ENCODE measurements at places on chromosomes 16 and 17. TPM values are rescaled to one million over a fixed set of nuclear protein-coding genes. Genes with fewer than 3 reads are reported as not detected.

The TRIM72 gene
- 0.03 TPM for total RNA-seq

DNA sequence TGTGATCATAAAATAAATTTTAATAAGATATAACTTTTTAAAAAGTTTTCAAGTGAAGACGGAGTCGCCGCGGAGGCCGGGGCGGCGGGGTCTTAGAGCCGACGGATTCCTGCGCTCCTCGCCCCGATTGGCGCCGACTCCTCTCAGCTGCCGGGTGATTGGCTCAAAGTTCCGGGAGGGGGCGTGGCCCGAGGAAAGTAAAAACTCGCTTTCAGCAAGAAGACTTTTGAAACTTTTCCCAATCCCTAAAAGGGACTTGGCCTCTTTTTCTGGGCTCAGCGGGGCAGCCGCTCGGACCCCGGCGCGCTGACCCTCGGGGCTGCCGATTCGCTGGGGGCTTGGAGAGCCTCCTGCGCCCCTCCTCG lies at the start of gene FOXC2:
TSS of gene FOXC2 (plus strand) at position 229 of the 365 bp plus-strand sequence. CDS start 507 bp downstream, outside the sequence.
- DNase-seq, result peak; percentile 95

The LITAFD gene
- total RNA-seq, result not detected

DNA sequence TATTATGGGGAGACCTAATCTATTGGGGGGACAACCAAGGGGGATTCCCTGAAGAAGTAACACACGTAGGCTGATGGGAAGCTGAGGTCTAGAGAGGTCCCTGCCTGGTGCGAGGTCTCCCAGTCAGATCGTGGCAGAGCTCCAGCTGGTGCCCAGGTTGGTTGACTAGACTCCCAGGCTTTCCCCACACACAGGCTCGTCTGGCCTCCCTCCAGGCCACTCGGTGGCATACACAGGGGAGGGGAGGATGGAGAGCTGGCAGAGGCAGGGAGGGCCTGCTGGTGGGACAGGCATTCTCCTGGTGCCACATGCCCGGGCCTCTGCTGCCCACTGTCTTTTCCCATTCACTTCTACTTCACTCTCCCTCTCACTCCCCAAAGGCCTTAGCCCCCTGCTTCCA lies 8.5 kb upstream of the SOCS3 start:
- no peak for DNase-seq

GRCh38 chr17:79752175-79752574 lies 21.4 kb downstream of the ENPP7 start:
- no peak for DNase-seq

- DNase-seq, result peak; percentile 76
Measured at GRCh38 chr17:40095944-40096791, 4.2 kb downstream of the NR1D1 start.

The TSNAXIP1 gene
- total RNA-seq, result 0.74 TPM

DNA sequence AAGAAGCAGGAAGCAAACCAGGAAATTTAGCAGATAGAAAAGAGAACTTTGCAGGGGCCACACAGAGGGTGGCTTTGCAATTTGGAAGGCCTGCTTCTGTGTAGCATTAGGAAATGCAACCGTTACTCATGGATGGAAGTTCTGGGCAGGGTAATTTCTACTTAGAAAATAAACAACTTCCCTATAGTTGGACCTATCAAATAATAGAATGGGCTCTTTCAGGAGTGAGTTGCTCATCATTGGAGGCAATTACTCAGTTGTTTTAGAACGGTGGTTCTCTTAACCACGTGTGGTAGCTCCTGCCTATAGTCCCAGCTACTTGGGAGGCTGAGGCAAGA lies 25.8 kb upstream of the HS3ST2 start:
- no peak for DNase-seq

GRCh38 chr16:3088925-3089716 lies 10.0 kb downstream of the ZSCAN10 start:
- DNase-seq, result no peak

- DNase-seq, result no peak
Measured at GRCh38 chr17:80119271-80119791, 17.9 kb downstream of the GAA start.

GRCh38 chr17:72297326-72298115 lies 176.7 kb downstream of the SOX9 start:
- peak; percentile 42 for DNase-seq

DNA sequence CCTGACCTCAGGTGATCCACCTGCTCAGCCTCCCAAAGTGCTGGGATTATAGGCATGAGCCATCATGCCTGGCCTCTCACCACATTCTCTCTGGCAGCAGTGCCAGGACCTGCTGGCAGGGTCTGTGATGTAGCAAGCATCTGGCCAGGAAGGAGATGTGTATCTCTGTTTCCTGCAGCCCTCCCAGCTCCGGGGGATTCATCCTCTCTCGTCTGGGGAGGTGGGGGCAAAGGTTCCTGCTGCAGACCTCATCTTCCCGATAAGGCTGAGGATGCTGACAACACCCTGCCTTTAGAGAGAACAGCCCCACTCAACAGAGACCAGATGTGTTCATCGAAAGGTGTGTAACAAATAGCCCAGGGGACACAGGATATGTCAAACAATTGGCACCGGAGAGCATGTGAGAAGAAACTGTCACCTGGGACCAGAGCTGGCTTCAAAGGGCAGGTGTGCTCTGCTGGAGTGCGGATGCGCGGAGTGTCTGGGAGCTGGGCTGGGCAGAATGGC lies 54.8 kb upstream of the SEC14L1 start:
- DNase-seq, result no peak

DNA sequence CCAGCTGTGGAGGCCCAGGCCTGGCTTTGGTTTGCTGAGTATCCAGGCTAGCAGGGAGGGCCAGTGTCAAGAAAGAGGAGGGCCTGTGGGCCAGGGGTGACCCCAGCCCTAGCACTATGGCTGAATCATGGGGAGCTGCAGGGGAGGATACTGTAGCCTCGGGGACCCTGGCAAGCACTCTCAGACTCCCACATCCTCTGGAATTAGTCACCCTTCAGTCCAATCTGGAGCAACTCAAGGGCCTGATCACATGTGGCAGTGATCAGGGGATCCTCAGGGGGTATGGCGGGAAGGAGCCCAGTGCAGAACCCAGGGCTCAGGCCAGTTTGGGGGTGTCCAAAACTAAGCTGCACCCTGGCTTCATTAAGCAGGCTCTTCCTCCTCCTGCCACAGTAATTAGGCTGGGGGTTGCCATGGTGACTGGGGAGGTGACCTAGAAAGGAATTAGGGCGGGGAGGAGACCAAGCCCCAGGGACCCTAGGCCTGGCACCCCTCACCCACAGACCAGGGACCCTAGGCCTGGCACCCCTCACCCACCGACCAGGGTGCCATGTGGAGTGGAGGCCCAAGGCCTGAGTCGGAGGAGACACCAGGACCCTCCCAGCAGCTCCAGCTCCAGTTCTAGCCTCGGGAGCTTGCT lies 5.8 kb downstream of the NLGN2 start:
- no peak for DNase-seq

DNA sequence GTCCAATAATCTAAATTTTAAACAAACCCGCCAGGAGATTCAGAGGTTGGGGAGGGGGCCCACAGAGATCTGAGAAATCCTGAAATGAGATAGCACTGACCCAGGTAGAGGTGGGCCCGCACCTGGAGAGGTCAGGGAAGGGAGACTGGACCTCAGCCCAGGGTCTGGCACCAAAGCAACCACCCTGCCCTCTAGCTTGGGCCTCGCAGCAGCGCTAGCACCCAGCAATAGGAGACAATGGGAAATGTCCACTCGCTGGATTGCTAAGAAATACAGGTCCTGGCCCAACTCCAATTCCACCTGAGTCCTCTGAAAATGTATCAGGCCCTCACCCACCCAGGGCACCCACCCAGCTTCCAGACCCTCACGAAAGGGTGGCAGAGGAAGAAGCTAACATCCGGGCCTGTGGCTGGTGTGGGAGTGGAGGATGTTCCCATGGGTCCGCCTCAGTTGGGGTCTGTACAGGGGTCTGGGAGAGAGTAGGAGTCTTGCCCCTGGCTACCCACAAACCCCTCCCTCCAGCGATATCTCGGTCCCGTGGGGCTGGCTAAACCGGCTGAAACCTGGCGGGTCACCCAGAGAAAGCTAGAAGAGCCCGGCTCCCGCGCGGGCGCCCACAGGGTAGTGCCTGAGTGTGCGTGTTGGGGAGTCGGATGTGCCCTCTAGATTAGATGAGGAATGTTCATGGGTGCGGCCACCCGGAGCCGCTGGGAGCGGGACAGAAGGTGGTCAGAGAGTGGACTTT lies 1.1 kb downstream of the PLLP start:
- no peak for DNase-seq

The DBNDD1 gene
- 1.7 TPM for total RNA-seq

The PLXDC1 gene
- 4.4 TPM for total RNA-seq

DNA sequence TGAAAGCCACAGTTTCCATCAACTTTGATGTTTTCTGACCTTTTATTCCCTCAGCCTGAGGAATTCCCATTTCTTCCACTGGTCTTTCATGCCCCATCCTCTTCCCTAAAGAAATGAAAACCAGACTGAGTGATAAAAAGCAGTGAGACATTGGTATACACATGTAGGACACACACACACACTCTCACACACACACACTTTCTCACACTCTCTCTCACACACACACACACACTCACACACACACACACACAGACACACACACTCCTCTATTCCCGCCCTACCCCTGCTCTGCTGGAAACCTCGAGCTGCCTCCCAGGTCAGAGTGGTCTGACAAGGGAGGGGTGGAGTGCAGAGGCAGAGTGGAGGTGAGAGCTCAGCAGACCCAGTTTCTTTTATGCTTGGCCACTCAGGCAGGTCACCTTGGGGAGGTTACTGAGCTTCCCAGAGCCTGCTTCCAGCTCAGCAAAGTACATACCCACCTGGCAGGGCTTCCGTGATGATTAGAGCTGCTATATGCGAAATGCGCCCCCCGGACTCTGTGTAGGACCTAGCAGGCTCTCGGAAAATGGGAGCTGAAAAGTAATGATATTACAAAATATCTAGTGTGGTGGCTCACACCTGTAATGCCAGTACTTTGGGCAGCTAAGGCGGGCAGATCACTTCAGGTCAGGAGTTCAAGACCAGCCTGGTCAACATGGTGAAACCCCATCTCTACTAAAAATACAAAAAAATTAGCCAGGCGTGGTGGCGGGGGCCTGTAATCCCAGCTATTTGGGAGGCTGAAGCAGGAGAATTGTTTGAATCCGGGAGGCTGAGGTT lies 30.7 kb downstream of the CCR7 start:
- DNase-seq, result no peak

DNA sequence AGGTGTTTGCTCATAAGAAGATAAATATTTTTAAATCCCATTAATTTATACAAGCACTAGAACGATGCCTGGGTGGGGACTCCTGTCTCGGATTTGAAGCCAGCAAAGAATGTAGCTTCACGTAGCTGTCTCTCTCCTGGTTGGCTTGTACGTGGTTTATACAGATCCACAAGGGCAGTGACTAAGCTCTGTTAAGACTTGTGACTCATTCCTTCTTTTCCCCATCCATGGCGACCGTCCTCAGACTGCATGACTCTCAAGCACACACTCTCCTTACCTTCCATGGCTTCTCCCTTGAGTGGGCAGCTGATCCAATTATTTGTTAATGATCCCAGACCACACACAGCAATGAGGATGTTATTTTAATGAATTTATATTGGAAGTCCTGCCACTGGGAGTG lies 679.7 kb upstream of the SOX9 start:
- no peak for DNase-seq

The KRT17 gene
- total RNA-seq, result not detected

DNA sequence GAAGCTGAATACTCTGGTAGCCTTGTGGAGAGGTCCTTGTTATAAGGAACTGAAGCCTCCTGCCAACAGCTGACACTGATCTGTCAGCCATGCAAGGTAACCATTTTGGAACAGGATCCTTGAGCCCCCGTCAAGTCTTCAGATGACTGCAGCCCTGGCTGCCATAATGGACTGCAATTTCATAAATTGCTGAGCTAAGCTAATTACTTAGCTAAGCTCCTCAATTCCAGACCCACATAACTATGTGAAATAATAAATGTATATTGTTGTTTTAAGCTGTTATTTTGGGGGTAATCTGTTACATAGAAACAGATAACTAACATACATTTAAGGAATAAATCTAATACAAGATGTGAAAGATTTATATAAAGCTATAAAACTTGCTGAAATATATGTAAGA lies 16.6 kb downstream of the ADAT1 start:
- DNase-seq, result no peak

- DNase-seq, result no peak
Measured at GRCh38 chr16:51197953-51198748, 47.1 kb upstream of the SALL1 start.

GRCh38 chr17:66964930-66965800 lies 658 bp downstream of the CACNG4 start:
- no peak for DNase-seq

DNA sequence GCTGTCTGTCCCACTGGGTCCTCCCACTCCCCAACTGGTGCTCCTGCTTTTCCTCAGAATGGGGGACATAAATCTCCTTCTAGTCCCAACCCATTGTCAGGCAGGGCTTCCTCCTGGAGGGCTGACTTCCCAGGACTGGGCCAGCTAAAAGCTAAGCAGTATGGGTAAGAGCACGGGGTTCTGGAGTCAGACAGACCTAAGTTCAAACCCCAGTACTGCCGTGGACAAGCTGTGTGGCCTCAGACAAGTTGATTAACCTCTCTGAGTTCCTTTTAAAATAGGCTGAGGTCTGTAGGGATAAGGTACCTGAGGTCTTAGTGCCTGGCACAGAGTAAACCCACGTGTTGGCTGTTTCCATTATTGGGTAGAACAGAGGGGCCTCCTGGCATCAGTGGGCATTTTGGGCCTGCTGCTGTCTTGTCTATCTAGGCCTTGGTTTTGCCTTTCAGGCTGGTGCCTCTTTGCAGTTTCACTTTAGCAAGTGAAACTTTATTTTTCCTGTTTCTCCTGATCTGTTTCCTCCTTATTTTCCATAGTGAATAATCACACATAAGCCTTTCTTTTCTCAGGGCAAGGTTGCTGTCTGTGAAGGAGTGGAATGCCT lies 114.6 kb downstream of the PRKCB start:
- DNase-seq, result no peak

DNA sequence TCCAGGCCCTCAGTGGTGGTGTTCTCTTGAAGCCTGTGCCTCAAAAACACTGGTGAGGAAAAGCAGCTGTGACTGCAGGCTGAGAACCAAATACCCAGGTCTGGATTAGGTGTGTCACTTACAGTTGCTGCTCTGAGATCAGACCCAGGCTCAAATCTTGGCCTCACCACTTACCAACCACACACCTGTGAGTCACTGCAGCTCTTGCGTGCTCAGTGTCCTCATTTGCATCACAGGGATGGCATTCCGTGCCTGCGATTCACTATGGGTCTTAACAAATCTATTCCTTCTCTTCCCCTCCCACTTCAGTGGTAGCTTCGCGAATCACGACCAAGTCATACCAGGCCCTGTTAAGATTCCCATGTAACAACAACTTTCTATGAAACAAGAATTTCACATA lies 233.4 kb upstream of the HSBP1 start:
- DNase-seq, result no peak

GRCh38 chr17:37318931-37319594 lies 56.7 kb upstream of the C17orf78 start:
- no peak for DNase-seq

The KRT33A gene
- not detected for total RNA-seq

- no peak for DNase-seq
Measured at GRCh38 chr17:68016838-68017237, 18.7 kb upstream of the KPNA2 start.

All from right cardiac atrium (tissue), 5 donors.